ENCODE measurements at places on chromosomes 1 and 21. TPM values are rescaled to one million over a fixed set of nuclear protein-coding genes. Genes with fewer than 3 reads are reported as not detected.
A peak's percentile ranks its signal among the peaks of the same experiment; 100 is the strongest.

The NAV1 gene
- 29.7 TPM for total RNA-seq

GRCh38 chr1:71572038-71572437 lies 491.2 kb upstream of the ZRANB2 start:
- no peaks in the 10 kb centered on the region for H3K27me3 ChIP-seq
- H3K27ac ChIP-seq = no peak overlapping the region
- no peaks in the 10 kb centered on the region for H3K4me1 ChIP-seq

GRCh38 chr1:67524143-67525052 lies 94.2 kb upstream of the SERBP1 start:
- no peaks in the 10 kb centered on the region for H3K27me3 ChIP-seq
- no peak overlapping the region for H3K4me3 ChIP-seq
- no peaks in the 10 kb centered on the region for H3K36me3 ChIP-seq
- DNase-seq = peak; percentile 40

- no peak overlapping the region for H3K4me3 ChIP-seq
- no peak overlapping the region for H3K27ac ChIP-seq
- no peaks in the 10 kb centered on the region for H3K36me3 ChIP-seq
- H3K27me3 ChIP-seq = no peaks in the 10 kb centered on the region
Measured at GRCh38 chr1:79304131-79304530, 297.6 kb upstream of the ADGRL4 start.

The LCE2A gene
- not detected for total RNA-seq

Data from thyroid gland (tissue), 4 donors.